ENCODE measurements at places on chromosomes 11 and 22.

- DNase-seq: no peak
These were observed 5.6 kb downstream of the FBXO7 start for GRCh38 chr22:32480238-32480637.

GRCh38 chr11:47124675-47125074 lies 52.0 kb downstream of the ARFGAP2 start:
- no peak for DNase-seq

DNA sequence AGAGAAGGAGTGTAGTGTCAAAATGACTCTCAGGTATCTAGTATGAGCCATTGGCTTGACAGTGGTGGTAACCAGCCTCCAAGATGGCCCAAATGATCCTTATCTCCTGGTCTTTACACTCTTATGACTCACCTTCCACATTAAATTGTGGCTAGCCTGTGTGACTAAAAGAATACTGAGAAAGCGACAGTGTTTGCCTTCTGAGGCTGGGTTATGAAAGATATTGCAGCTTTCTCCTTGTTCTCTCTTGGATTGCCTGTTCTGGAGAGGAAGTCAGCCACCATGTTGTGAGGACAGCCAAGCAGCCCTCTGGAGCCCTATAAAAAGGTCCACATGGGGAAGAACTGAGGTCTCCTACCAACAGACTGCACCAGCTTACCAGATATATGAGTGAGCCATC lies 15.8 kb downstream of the C11orf71 start:
- no peak for DNase-seq

DNA sequence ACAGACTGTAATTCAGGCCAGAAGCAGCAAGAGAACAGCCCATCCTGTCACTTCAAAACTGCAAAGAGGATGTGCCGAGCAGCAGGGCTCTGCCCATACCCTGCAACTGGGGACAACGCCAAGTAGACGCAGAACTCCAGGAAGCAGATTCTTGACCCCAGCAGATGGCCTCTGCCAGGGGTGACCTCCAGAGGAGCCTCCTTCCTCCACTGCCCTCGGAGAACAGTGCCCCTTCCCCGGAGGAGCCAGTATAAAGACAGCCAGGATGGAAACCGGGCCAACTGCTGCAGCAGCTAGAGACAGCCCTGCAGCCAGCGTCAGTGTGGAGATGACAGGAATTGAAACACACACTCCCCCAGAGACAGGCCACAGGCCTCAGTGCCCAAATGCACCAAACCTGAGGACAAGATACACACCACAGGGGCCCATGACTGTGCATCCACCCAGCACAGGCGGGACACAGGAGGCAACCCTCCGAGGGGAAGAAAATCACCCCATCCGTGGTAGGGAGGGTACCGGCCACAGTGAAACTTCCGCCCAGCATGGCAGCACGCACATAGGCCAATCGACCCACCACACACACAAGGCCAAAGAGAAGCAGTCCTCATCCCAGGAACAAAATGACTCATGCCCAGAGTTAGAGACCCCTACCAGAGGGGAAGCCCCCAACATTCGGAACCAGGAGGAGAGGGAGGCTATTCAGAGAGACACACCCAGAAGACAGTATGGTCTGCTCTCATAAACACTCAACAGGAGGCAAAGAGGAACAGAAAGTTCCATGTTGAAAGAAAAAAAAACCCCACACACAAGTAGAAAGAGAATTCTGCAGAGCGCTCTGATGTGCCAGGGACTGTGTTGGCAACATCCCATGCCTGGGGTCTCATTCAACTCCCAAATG lies 5.6 kb downstream of the AHNAK start:
- no peak for DNase-seq

GRCh38 chr11:2270322-2271076 lies at the start of gene ASCL2:
Gene ASCL2 (minus strand): TSS chr11:2270588. CDS start chr11:2270332, 256 bp downstream.
- DNase-seq: no peak

- DNase-seq: no peak
These were observed 26.3 kb upstream of the VPREB1 start for GRCh38 chr22:22218302-22218701.

DNA sequence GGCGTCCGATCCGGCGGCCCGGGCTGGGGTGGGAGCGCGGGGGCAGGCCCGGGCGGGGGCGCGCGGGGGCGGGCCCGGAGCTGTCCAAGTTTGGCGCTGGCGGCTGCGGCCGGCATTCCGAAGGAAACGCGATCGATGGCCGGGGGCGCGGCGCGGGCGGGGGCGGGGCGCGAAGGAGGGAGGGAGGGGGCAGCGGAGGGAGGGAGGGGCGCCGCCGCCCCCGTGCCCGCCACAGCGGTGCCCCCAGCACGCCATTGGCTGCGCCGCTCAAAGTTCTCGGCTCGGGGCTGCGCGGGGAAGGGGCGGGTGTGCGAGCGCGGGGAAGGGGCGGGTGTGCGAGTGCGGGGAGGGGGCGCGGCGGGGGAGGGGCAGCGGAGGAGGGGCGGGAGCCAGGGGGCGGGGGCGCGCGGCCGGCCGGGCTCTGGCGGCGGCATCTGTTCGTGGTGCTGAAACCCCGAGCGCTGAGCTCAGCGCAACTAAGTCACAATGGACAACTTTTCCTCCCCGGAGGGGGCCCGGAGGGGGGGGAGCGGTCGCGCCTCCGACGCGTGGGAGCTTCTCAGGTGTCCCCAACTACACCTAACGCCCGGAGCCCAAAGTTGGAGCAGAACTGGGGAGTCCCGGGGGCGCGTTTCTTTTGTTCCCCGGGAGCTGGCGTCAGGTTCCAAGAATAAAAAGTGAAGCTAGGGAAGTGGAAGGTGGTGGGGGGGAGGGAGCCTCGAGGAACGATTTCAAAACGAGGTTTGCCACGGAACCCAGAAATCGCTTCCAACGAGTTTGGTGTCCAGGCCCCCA lies 2.2 kb downstream of the PHF21B start:
- no peak for DNase-seq

Measured in 8988T (cell line).